H9 (cell line): ENCODE measurements at places on chromosomes 12 and 14.

DNA sequence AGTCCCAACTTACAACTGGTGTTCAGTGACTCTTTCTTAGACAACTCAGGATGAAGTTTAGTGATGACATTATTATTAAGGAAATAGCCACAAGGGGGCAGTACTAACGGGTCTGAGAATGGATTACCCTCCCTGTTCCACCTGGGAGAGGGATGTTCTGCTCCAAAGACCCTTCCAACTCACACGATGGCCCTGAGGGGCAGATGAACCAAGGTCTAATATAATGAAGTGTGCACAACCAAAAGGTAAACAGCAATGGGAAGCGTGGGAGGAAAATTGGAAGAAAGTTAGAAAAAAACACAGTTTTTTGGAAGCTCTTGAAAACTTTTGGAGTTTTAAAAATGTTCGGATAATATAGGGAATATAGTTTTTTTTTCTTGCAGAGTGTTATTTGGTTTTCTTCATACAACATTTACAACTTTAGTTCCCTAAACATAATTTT is 24.0 kb downstream of the FGF6 start:
- DNase-seq: no peak

GRCh38 chr12:67590149-67590790 is 58.3 kb upstream of the DYRK2 start:
- DNase-seq: no peak

DNA sequence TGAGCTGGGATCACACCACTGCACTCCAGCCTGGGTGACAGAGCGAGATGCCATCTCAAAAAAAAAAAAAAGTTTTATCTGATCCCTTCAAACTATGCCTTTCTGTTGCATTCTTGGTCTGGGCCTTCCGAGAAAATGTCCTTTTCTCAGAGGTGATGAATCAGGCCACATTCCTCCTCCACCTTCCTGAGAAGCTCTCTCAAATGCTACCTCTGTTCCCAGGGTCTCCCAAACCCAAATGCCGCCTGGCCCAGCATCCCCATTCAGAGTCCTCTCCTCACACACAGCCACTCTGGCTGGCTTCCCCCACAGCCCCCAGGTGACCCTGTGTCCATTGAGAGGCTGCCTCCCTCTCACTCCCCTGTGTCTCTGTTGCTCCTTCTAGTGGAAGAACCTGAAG is 19.7 kb upstream of the TMED10 start:
- no peak for DNase-seq

GRCh38 chr12:22689876-22690275 is 64.9 kb downstream of the ETNK1 start:
- DNase-seq: no peak

GRCh38 chr12:132046561-132046960 is 96.8 kb downstream of the EP400 start:
- DNase-seq: no peak

DNA sequence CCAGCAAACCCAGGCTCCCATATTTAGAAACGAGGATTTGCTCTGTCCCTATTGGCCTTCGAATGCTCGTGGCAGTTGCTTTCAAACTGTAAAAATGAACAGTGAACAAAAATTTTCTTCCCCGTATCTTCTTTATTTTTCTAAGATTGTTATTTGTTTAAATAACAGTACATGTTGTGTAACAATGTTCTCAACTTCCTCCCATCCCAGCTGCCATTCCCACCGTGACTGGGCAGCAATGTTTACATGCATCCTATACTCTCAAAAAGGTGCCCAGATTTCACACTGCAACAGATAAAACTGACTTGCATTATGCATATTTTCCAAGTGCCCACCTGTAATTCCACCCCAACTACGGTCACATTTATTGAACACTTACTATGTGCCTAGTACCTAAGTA is 12.8 kb downstream of the VCPKMT start:
- DNase-seq: no peak

GRCh38 chr14:84208451-84208850 is 1321.5 kb upstream of the FLRT2 start:
- DNase-seq: no peak

GRCh38 chr14:68762953-68763764 is 29.7 kb downstream of the ZFP36L1 start:
- peak; percentile 75 for DNase-seq

DNA sequence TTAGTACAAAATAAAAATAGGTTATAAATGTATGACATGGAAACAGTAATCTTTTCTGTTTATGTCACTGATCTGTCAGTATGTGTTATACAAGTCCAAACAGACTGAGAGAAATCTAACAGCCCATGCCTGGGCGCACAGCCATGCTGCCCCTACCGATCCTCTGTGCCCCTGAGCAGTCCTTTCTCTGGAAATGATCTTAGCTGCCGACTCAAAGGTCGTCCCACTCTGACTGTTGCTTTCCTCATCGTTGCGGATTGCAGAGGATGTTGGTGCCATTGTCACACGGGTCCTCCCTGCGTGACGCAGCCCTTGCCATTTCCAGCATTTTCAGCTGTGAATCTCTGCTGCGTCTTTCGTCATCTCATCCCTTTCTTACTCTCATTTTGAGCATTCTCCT is 82.9 kb upstream of the DYNC1H1 start:
- DNase-seq: no peak
